Endothelial cell (in vitro differentiated cells): ENCODE measurements at places on chromosomes 7 and 10. TPM values are rescaled to one million over a fixed set of nuclear protein-coding genes. Genes with fewer than 3 reads are reported as not detected.

GRCh38 chr7:154672659-154673415, 330.1 kb downstream of the PAXIP1 start:
- no peak for DNase-seq

GRCh38 chr10:61271127-61271780, 181.9 kb downstream of the TMEM26 start:
- DNase-seq: no peak

DNA sequence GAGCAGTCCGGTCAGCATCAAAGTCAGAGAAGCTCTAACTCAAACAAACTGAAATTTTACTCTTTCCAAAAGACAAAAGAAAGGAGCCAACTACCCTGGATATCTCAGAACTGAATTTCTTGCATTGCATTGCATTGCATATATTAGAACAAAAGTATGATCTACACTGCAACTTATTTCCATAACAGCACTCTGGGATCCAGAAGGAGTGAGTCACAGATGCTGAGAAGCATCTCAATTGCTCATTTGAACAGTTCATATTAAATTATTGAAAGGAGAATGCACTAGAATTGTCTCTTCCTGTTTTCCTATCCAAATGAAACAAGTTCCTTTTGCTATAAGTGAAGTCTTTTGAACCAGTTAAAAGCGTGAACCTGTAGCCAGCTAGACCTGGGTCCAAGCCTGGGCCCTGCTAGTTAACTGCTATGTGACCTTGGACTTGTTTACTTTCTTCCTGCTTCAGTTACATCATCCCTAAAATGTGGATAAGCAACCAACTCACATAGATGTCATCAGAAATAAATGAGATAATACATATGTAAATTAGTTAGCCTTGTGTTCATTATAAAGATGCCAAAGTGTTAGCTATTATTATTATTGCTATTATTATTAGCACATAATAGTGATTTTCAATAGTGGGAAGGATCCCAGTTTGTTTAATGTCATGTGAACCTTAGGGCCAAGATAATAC, 184.1 kb downstream of the CREB5 start:
- DNase-seq: no peak

DNA sequence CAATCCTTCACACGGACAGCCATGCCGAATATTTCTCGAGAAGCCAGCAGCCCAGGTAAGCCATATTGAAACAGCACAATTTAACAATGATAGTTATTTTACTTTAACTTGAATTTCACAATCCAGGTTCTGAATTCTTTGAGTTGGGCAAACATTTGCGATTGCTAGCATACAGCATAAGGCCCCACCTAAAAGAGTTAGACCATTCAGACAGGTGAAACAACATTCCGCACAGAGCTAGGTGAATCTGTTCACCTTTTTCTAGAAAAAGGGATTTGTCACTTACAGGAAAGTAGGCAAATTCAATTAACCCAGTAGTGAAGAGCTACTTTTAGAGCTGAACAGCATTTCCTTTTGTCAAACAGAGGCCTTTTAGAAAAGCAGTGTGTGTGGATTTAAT, 45.3 kb downstream of the CREB3L2 start:
- no peak for DNase-seq

DNA sequence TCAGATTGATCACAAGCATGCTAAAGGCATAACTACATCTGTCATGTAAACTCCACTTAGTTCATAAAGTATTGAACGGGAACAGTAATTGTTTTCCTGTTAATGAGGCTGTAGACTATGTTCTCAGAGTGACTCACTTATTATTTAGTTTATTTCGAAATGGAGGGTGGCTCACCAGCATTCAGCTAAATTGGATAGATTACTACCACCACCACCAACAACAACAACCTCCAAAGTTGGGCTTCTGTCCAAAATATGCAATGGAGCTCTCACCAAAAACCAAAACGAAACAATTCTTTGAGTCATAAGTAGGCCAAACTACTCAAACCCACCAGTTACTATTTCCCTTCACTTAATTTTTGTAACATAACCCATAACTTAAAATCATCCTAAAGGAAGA, 127.9 kb upstream of the NRBF2 start:
- no peak for DNase-seq

POU6F2 gene
- total RNA-seq: 1.1 TPM

CAV1 gene
- 48.2 TPM for total RNA-seq

CHAT gene
- total RNA-seq: 0.23 TPM

EFCAB10 gene
- 0.28 TPM for total RNA-seq

TRIM50 gene
- total RNA-seq: 0.54 TPM

CPN1 gene
- not detected for total RNA-seq

PNLIPRP2 gene
- total RNA-seq: not detected

CRYGN gene
- total RNA-seq: not detected
